Thoracic aorta (tissue), 2 donors: ENCODE measurements at places on chromosomes 2 and 18.

- no peak for DNase-seq
These were observed 124.9 kb downstream of the PRELID3A start for GRCh38 chr18:12532661-12533060.

GRCh38 chr2:229601396-229601795 is 113.0 kb downstream of the DNER start:
- no peak for DNase-seq

DNA sequence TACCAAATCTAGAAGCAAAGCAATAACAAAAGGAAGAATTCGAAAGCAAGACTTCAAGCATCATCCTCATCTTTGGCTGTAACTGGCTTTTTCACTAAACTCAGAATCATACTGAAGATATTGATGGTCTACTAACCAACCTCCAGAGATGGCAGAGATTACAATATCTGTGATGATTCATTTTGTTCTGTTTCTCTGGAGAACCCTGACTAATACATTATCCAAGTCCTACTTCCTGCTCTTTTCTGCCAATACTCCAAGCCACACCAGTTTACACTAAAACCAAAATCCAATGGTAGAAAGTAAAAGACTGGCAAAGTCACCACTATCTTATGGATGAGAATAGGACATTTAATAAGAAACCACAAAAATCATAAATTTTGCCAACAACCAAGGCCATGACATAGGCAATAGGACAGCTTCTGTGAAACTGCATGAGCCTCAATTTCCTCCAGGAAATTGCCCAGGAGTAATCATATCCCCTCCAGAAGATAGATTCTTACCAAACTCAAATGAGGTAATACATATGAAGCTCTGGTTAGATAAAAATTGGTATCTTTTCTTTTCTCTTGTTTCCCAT is 159.8 kb downstream of the METTL4 start:
- DNase-seq, result no peak

- DNase-seq, result no peak
These were observed 273.4 kb downstream of the AGPS start for GRCh38 chr2:177665948-177666347.

DNA sequence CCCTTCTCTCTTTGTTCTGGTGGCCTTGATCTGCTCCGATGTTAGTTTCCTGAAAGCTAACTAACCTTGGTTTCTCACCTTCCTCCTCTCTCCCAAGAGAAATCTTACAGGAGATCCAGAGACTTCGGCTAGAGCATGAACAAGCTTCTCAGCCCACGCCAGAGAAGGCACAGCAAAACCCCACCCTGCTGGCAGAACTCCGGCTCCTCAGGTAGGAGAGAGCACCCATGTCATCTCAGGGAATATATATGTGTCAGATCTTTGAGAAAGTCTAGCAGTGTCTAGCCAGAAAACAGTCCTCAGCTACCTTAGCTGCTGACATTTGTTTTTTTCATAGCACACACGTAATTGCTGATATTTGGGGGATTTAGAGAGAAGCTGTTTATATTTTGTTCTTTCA is 148.1 kb downstream of the DTNA start:
- DNase-seq, result no peak

DNA sequence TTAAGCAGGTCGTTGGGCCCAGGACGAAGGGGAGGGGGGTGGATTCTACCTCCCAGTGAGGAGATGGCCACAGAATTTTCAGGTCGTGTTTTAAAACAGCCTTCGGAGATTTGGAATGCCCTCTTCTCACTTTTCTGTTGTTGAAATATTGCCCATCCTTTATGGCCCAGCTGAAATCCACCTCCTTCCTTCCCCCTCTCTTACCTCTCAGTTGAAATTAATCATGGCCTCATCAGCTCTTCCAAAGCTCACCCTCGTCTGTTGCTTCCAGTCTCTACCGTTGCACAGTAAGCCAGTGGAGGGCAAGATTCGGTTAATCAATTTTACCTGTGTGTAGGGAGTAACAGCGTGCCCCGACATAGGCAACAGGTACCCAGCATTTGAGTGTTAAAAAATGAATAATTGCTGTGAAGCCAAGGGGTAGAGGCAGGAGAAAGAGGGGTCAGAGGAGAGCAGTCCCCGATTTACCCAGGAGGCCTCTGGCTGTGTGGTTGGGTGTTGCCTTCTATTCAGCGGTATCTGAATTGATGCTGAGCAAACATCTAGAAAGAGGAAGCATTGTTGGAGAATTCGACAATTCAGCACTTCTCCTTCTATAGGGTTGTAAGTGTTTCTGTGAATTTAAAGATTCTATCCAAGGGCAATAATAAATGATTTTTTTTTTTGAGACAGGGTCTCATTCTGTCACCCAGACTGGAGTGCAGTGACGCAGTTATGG is 8.6 kb upstream of the PDIA6 start:
- no peak for DNase-seq

- DNase-seq, result no peak
These were observed 55.6 kb upstream of the LAMA1 start for GRCh38 chr18:7173216-7173615.

- no peak for DNase-seq
These were observed 119.6 kb upstream of the MSTN start for GRCh38 chr2:190182071-190182524.

DNA sequence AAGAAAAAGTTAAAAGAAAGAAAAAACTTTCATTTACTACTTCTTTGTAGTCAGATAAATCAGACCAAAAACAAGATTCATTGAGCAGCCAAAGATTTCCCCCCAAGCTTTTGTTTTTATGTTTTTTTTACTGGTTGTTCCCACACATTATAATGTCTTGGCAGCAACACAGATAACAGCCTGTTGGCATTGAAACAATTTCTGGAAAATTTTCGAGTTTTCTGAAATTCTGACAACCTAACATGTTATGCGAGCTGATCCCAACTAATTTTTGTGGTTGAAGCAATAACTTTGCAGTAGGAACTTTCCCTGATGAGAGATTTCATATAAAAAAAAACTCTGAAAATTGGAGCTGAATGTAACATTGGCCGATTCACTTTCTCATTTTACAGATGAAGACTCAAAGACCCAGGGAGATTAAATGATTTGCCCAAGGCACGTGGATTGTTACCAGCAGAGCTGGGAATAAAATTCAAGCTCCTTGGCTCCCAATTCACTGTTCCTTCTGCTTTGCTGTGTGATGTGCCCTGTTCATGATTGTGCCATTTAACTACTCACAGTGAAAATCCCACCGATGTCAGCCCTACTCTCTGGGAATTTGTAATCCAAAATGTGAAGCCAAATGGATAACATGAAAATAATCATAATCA is 167.5 kb downstream of the GRB14 start:
- DNase-seq, result no peak

DNA sequence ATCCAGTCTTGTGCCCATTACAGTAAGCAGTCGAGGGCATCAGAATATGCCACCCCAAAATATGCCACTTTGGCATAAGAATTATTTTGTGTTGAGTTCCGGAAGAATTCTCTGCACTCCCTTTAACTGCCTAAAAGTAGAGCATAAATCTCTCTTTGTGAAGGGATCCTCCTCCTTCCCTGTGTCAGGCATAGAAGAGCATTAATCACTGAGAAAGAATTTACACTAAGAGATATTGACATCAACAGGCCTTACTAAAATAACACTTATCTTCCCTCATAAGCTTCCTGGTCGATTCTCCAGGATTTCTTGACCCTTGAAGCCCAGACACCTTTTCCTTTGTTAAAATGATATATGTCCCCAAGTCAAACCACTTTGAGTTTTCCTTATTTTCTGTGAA is 27.6 kb upstream of the KYNU start:
- DNase-seq, result no peak

- DNase-seq, result no peak
These were observed 72.7 kb upstream of the ST8SIA5 start for GRCh38 chr18:46829531-46829930.

DNA sequence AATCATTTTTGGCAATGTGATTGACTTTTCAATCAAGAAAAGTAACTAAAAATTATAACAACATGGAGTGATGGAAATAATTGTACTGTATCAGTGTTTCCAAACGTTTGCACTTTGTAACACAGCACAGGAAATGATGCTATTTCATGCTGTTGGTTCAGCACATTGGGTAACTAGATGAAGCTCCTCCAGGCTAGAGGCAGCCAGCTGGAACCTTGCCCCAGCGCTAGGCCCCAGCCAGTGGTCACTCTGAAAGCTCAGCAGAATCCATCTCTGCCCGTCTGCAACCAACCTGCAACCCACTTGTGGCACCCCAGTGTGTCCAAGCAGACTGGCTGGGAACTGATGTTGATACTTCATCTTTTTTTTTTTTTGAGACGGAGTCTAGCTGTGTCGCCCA is 15.3 kb downstream of the UNC50 start:
- DNase-seq, result no peak

DNA sequence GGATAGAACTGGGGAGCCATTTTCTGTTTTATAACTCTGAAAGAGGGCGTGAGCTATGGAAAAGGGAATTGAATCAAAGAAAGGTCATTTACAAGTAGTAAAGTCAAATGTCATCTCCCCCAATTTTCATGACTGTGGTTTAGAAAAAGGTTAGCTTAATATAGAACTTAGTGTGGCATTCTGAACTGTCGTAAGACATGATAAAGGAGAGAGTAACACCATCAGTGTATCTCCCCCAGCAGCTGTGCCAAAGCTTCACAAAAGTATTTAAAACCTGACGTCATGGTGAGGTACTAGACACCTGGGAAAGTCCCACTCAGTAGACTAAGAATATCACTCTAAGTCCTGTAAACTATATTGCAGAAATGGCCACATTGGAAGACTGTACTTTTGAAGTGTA is 5.8 kb upstream of the IKZF2 start:
- DNase-seq, result no peak

DNA sequence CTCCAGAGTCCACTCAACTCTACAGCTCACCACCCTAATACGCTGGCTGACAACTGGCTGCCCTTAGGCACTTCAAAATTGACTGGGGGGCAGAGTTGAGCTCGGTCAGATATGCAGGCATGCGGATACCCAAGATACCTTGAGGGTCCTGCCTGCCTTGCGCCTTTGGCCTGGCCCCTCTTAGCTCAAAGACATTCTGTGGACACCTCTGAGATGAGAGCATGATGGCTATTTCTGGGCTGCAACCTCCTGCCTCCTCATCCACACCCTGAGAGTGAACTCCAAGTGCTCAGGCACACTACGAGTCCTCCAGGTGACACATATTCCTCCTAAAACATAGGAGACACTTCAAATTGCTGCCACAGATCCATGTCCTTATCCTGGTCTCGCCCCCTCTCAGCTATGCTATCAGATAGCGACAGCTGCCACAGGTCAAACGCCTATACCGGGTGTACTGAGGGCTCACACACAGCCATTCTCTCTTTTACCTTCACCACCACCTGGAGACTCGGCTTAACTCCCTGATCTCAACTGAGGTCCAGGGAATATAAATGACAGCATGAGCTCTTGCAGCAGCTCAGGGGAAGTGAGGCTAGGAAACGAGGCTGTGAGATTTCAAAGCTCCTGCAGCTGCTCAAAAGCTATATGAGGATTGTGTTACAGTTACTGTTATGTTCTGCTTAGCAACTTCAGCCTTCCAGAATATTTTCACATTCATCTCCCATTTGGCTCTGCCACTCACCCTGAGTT is 60.5 kb upstream of the TEX51 start:
- DNase-seq, result no peak

DNA sequence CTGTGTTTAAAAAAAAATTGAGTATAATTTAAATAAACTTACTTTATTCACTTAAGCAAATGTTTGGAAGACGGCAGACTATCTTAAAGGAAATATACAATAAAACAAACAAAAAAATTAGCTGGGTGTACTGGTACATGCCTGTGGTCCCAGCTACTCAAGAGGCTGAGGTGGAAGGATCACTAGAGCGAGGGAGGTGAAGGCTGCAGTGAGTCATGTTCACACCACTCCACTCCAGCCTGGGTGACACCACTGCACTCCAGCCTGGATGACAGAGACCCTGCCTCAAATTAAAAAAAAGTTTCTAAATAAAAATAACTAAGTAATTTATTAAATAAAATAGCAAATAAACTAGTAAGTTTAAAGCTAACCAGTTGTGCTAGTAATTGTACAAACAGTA is 7.5 kb downstream of the PUM2 start:
- DNase-seq, result no peak

- DNase-seq, result no peak
These were observed 227.3 kb downstream of the XIRP2 start for GRCh38 chr2:167115541-167115940.

DNA sequence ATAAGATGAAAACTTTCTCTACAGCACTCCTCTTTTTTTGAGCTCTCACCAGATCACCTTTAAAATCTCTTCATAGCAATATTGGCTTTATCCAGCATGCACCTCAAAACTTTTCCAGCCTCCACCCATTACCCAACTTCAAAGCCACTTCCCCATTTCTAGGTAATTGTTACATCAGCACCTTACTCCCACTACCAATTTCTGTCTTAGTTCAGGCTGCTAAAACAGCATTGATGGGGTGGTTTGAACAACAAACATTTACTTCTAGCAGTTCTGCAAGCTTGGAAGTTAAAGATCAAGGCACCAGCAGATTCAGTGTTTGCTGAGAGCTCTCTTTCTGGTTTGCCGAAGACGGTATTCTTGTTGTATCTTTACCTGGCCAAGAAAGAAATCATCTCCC is 114.0 kb upstream of the SLC39A10 start:
- DNase-seq, result no peak

DNA sequence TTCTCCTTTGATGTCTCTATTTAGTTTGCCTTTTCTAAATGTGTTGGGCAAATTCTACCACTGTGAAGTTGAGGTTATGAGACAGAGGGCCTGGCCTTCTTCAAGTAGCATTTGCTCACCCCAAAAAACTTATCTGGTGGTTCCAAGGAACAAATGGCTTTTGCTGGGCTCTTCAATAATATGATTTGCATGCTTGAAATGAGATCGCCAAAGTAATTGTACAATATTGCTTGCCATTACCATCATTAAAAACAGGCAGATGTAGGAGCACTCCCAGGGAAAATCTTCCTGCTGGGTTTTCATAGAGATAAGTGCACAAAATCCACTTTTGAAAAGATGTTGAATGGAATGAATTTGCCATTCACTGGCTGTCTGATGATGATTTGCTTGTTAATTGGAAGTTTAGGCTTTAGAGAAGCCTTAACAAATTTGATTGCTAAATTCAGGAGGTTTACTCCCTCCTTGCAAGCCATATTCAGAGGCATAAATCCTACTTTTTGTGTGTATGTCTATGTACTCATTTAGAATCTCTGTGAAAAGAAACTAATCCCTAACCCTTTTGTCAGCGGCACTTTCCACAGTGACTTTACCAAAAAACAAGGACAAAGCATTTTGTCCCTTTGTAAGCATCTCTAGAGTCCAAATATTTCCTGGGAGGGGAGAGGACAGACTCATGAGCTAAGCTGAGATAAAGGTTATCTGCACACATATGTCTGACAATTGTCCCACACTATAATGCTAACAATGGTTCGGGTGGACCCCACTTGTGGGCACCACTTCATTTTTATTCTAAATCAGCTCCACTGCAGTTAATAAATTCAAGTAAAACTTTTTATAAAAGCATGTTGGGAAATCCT is 240.8 kb upstream of the PIK3C3 start:
- no peak for DNase-seq
